ENCODE measurements at places on chromosomes 6 and 20.
A peak's percentile ranks its signal among the peaks of the same experiment; 100 is the strongest.

DNA sequence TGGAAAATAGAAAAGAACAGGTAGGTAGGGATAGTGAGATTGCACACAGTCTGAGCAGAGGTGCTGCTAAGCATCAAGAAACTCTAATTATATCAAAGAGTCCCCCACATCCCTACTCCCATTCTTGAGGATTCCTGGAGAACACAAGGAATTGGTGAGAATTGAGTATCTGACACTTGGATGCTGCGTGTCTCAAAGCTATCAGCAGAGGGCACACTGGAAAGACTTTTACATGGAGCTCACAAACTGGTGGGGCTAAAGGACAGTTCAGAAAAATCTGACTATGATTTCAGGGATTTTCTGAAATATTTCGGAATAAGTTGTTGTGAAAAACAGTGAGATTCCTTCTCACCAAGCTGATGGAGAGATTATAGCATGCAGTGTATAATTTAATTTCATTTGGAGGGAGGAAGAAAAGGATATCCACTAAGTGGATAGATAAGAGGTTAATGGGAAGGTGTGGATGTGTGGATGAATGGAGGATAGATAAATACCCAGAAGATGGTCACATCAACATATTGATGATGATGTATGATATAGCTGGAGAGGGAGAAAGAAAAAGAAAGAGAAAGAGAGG lies 215.4 kb upstream of the DEFB112 start:
- no peak for DNase-seq

DNA sequence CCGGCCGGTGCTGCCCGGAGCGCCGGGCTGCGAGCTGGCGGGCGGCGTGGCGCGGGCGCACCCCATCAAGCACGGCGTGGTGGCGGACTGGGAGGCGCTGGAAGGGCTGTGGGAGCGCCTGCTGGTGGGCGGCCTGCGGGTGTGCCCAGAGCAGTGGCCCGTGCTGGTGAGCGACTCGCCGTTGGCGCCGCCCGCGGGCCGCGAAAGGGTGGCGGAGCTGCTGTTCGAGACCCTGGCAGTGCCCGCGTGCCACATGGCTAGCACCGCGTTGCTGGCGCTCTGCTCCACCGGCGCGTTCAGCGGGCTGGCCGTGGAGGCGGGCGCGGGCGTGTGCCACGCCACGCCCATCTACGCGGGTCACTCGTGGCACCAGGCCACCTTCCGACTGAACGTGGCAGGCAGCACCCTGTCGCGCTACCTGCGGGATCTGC lies 517 bp downstream of the ACTL10 start:
- DNase-seq = no peak

GRCh38 chr6:37060195-37060559 lies 54.7 kb downstream of the FGD2 start:
- DNase-seq = no peak

DNA sequence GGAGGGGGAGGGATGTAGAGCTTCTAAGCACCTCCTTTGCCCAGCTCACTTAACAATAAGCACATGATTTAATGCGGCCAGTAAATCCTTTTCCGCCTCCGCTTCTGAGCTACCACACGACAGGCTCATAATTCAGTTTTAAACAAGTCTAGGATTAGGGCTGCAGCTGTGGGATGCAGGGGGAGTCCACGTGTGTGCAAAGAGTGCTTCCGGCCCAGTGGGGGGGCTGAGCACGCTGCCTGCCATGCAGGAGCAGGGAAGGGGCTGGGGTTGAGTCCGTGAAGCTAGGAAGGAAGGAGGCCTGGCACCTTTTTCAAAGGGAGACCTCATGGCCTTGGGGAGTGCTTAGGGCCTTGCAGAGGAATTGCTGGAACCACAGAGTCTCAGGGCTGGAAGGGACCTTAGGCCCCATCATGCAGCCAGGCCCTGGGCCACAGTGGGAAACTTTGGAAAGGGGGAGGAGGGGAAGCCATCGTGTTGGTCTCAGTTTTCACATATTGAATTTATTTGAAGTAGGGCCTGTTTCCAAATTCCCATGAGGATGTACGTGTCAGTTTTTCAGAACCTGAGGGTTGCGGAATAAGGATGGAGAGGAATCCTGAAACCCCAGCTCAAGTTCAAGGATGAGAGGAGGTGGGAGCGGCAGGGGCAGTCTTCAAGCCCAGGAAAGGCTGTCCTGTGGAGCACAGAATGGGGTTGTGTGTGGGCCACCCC lies 96.1 kb downstream of the VEGFA start:
- DNase-seq = no peak

GRCh38 chr6:85798931-85799652 lies 156.4 kb upstream of the SYNCRIP start:
- no peak for DNase-seq

DNA sequence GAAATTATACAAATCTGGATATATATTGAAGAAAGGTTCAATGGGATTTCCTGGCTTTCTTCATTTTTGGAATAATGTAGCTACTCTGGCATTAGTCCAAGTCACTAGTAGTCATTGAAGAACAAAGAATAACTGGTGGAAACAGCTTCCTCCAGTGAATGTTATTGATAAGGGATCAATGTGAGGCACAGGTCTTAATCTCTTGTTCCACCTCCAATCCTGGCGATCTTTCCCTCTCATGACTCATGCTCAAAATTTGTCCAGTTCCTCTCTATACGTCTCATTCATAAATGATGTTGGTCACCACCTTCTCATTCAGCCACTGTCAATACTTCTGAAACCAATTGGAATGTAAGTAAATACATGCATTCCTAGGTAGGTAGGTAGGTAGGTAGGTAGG lies 185.0 kb upstream of the BMP2 start:
- no peak for DNase-seq

- peak; percentile 45 for DNase-seq
Measured at GRCh38 chr20:16761305-16761829, 13.2 kb downstream of the OTOR start.

DNA sequence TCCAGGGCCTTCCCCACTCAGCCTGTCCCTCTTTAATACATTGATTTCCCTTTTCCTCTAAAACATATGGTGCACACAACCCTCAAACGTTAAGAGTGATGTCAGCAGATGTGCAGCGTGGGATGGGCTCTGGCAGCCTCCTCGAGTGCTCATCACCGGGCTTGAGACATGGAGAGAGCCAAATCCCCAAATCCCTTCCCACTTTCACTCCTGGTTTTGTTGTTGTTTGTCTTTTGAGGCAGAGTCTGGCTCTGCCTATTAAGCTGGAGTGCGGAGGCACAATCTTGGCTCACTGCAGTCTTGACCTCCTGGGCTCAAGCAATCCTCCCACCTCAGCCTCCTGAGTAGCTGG lies 5.8 kb upstream of the PLTP start:
- no peak for DNase-seq

DNA sequence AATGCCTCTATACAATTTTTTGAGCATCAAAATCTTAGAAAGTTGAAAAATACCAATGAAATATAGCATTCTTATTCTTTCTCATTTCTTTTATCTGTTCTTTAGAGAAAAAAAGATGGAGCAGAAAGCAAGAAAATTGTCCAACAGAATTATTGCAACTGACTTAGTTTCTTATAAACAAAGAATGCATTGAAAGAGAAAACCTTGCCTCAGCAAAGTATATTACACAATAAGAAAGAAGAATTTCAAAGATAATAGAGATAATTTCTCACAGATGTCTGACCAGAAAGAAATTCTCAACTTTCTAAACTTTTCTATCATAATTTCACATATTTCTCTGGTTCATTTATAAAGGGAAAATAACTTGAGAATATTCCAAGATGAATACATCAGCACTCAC lies 47.0 kb upstream of the PRND start:
- no peak for DNase-seq

DNA sequence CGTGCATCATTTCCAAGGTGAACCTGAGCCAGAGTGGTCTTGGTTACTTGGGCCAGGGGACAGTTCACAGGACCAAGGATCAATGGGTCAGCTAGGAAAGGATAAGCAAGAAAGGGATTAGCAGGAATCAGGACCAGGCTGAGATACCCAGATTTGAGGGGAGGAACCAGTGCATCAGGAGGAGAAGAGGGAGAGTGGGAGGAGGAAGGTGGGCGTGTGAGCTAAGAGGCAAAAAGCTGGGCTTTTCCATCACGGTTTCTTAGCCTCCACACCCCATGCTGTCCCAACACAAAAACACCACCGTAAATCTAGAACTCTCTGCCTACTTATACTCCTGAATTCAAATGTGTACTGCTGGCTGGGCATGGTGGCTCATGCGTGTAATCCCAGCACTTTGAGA lies 27.5 kb downstream of the EYA4 start:
- no peak for DNase-seq

- DNase-seq = no peak
Measured at GRCh38 chr20:16553101-16553500, 20.1 kb downstream of the KIF16B start.

DNA sequence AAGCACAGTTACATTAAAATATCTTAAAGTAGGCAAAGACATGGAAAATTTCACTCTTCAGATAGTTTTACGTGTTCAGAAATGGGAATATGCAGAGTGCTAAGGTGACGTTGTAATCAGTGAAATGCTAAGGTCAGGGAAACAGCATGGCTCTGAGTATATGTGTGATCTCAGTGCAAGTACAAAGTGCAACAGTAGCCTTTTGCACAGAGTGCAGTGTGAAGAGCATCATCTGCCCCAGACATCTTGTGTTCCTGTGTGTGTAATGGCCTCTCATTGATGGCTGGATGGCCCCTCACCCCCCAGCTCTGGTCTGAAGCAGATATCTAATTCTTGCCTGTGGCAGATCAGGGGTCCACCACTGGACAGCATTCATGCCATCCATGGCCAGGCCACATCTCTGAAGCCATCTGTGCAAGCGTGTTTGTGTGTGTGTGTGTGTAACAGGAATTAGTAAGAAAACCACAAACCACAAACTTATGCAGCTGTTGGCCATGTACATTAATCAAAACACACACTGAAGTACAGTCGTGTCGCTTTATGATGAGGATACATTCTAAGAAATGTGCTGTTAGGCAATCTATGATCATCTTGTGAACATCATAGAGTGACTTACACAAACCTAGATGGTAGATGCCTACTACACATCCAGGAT lies 165.1 kb downstream of the RALGAPA2 start:
- DNase-seq = no peak

DNA sequence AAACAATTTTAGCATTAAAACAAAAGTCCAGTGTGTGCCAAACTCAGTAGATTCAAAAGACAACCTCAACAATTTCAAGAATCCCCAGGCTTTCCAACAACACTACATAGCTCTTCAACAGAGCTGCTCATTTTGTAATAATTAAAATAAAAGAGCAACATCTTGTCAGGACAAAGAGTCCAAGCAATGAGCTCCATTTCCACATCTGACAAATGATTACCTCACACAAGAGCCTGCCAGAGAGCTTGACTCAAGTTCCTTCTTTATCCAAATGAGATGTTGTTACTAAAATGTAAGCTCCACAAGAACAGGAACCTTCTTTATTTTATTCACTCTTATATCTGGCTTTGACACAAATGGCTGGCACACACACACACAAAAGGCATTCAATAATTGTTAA lies 449.8 kb downstream of the HACE1 start:
- no peak for DNase-seq

GRCh38 chr20:56587307-56588041 lies 41.6 kb upstream of the TFAP2C start:
- no peak for DNase-seq

DNA sequence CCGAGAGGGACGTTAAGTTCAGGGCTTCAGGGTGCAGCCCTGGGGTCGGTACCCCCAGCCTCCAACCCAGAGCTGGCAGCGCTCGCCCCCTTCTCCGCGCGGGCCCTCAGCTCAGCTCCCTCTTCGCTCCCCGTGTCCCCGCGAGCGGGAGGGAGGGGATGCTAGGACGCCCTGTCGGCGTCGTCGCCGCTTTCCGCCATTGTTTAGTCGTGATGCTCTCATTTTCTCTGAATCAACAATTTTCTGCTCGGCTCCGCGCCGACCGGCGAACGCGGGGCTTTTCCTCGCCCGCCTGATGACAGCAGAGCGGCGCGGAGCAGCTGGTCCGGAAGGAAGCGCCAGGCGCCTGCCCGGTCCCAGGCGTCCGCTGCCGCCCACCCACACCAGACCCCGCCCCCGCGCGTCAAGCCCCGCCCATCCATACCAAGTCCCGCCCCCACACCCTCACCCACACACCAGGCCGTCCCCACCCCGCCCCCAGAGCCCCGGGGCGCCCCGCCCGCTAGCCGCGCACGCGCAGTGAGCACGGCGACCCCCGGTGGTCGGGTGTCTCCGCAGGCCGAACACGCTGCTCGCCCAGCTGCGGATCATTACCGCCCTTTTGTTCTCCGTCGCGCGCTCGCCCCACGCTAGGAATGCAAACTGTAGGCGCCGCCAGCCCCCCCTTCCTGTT lies 50.1 kb upstream of the SLC32A1 start:
- DNase-seq = peak; percentile 87

DNA sequence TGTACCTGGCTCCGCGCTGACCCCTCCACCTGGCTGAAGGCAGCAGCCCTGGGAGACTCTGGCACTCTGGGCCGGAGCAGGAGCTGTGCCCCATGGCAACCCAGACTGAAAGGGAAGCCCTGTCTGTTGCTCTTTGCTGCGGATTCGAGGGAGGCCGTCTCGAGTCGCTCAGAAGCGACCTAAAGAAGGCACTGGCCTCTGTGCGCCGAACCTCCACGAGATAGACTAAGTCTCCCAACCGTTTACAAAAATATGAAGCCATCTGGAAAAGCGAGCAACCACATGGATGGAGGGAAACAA lies 10.5 kb upstream of the TBX18 start:
- DNase-seq = no peak

DNA sequence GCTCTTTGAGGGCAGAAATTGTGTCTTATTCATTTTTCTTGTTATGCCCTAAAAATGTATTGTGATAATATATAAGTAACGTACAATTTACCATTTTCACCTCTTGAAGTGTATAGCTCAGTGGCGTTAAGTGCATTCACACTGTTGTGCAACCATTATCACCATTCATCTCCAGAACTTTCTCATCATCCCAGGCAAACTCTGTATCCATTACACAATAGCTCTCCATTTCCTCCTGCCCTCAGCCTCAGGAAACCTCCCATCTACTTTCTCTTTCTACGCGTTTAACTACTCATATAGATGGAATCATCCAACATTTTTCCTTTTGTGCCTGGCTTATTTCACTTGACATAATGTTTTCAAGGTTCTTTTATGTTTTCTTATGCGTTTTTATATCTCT lies 184.6 kb downstream of the ESR1 start:
- DNase-seq = no peak

DNA sequence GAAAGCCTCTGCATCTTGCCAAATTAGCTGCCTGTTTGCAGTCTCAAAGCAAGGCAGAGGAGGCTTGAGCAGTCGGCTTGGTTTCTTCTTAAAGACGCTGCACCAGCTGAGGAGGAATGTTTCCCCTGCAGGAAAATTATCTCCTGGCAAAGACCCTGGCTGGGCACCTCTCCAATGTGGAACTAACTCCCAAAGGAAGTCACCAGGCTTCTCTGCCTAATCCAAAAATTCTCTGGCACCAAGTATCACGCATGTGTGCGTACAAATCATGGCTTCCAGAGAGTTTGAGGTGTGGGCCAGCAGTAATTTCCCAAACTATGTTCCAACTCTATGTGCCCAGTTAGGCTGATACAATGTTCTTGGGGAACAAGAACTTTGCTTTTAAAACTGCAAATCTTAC lies 176.2 kb downstream of the KIF16B start:
- DNase-seq = no peak

GRCh38 chr20:33971147-33971975 lies 22.4 kb upstream of the RALY start:
- no peak for DNase-seq

All from GM10248 (cell line).